Large intestine (tissue), 12 donors: ENCODE measurements at places on chromosomes 2 and 18. TPM values are rescaled to one million over a fixed set of nuclear protein-coding genes. Genes with fewer than 3 reads are reported as not detected.

GRCh38 chr2:28389399-28390240 is 3.0 kb upstream of the FOSL2 start:
- DNase-seq, result no peak

GRCh38 chr18:62788111-62788510 is 72.8 kb downstream of the PHLPP1 start:
- DNase-seq, result no peak

DNA sequence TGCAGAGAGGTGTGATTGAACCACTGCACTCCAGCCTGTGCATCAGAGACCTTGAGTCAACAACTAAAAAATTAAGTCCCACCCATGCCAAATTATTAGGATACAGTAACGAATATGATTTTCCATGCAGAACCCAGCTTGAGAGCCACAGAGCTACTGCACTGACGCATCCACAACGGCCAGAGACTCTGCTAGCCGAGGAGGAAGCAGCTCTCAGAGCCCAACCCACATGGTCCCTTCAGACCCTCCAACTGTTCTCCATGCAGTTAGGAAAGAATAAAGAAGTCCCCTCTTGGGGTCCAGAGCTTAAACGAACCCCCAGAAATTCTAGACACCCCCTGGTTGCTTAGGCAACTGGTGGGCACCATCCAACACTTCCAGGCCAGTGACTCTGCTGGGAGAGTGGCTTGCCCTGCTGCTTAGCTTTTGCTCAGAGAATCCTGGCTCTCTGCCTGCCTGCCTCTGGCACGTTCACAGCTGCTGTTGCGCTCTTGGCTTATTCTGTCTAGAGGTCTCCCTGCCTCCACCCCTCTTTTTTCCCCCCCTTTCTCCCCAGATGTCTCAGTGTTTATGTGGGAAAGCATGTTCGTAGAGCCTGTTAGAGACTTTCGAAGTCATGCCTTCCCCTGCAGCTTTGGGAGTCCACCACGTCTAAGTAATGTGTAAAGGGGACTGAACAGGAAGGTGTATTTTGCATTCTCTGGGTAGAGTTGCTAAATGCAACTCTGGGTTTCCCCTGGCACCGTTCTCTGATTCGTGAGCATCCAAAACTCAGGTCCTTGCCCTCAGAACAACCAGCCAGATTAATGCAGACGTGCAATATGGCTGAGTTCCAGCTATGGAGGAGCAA is 26.0 kb upstream of the SP3 start:
- DNase-seq, result peak; percentile 50

DNA sequence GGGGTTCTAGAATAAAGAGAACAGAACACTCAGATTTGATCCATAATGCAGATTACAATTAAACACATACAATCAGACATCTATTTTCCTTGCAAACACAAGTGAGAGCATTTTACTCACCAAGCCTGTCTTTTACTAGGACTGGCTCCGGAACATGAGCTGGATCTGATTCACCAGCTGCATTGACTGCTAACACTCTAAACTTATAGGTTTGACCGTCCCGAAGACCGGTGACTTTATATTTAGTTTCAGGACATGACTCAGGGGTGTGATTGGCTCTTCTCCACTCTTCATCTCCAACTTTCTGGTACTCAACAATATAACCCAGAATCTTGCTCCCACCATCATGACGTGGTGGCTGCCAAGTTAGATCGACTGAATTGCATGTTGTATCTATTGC is 112.4 kb downstream of the PLEKHA3 start:
- DNase-seq, result no peak

- no peak for DNase-seq
Measured at GRCh38 chr2:164084066-164084465, 348.3 kb upstream of the FIGN start.

GRCh38 chr2:32772638-32773447 is 145.0 kb downstream of the TTC27 start:
- DNase-seq, result peak; percentile 16

GRCh38 chr2:44171018-44171417 is 2.3 kb downstream of the PPM1B start:
- no peak for DNase-seq

DNA sequence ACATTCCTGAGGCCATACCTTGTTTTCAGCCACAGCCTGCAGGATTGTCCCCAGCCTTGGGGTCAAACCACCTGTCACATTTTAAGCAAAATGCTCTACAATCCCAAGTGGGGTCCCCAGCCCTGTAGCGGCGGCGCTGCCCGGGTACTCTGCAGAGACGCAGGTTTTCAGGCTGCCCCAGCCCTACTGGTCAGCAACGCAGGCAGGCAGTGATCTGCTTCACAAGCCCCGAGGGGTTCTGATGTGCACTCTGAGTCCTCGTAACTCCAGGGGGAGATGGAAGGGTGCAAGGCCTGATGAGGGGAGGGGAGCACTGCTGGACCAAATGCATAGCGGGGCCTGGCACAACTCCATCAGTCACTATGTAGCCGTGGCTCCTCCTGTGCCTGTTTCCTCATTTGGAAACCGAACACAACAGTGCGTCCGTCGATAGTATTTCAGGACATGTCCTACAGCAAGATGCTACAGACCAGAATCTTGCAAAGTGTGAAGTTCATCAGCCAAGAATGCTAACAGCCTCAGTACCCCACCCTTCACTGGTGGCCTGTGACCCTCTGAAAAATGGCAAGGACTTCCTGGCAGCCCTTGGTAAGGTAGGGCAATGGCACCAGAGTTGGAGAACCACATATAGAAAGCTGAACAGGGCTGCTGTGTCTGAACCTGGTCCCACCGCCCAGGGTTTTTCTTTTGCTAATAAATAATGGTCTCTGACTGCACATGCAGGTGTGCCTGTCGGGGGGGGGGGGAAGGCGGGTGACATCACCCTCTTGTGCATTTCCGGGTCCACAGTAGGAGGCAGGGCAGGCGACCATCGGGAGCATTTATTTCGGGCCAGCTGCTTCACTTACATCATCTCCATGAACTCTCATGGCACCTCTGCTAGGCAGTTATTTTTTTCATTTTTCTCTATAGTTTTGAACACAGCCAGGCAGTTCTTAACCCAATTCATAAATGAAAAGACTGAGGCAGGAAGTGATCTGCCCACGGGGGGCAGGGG is 50.6 kb upstream of the TFCP2L1 start:
- peak; percentile 31 for DNase-seq

DNA sequence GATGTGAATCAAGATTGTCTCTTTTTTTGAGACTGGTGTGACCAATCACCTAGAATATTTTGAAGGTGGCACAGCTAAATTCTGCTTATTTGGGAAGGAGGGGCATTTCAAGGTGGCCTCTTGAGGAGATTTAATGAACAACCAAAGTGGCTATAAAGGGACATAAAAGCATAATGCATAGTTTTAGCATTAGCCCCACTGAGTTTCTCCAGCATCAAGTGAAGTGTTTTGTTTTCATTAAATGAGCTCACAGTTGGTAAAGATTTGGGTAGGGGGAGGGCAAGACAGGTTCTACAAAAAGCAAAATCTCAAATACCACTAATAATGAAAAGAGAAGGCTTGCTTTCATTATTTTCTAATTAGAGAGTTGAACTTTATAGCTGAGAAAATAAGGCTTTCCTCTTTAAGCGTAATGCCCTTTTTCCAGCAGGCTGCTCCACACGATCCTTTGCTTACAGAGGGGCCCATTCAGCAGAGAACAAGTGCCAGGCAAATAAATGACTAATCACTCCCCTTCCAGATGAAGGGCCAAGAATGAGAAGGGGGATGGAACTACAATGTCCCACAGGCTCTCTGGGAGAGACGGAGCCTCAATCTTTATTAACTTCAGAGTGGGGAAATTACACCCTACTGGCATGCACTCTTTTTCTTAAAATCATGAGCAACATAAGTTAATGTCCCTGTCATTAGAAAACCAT is 35.9 kb downstream of the LHCGR start:
- DNase-seq, result no peak

DNA sequence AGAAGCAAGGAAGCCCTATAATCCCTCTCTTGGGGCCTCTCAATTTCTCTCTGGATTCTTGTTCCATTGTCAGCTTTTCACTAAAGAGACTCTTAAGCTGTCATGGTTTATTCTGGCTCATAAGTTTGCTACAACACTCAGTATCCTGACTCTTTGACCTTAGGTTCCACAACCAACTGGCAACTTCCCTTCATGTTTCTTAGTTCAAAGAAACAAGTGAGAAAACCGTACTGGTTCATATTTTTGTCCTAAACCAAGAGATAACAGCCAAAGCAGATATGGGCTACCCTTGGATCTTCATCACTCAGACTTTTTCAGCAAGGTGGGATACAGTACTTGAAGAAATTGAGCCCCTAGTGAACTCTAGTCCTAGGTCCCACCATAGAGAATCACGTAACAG is 109.9 kb upstream of the CRIM1 start:
- no peak for DNase-seq

- DNase-seq, result no peak
Measured at GRCh38 chr18:37948471-37948870, 382.9 kb upstream of the CELF4 start.

DNA sequence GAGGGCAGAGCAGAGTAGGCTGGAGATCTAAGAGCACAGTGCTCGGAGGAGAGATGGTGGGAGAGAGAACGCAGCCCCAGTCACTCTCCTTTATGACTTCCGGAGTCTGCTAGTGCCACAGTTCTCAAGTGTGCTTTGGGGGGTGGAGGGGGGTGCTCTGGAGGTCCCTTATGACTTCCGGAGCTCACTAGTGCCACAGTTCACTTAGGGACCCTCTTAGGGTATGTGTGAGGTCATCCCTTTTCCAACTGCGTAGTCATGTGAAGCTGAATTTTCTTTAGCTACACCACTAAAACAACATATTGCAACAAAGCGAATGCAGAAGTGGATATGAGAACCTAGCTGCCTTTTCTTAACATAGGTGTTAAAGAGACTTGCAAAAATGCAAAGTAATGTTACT is 153.7 kb upstream of the KCTD1 start:
- no peak for DNase-seq

- no peak for DNase-seq
Measured at GRCh38 chr18:62769216-62769615, 53.9 kb downstream of the PHLPP1 start.

DNA sequence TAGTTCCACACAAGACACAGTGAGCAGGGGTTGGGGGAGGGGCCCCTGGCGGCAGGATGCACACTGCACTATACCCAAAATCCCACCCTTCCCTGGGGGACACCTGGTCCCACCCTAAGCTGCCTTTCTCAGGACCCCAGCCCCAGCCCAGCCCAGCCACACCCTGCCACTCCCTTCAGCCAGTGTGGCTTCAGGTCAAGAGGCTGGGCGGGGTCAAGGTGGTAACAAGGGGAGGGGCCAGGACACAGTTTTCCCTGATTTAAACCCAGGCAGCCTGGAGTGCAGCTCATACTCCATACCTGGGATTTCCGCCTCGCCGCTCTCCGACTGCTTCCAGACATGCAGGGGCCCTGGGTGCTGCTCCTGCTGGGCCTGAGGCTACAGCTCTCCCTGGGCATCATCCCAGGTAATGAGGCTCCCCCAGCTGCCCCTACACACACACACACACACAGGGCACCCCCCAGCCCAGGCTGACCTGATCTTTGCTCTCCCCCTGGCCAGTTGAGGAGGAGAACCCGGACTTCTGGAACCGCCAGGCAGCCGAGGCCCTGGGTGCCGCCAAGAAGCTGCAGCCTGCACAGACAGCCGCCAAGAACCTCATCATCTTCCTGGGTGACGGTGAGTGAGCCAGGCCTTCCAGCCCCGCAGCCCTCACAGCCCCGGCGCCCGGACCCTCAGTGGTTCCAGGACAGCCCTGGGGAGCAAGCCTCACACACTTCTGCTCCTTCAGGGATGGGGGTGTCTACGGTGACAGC is at the start of gene ALPG:
ALPG (plus strand) TSS at position 289 of the 755 bp plus-strand sequence; CDS start at position 340, 51 bp downstream.
- no peak for DNase-seq

The ALPG gene
- not detected for polyA plus RNA-seq

The NETO1 gene
- 0.03 TPM for polyA plus RNA-seq

The ANKRD62 gene
- 0.01 TPM for polyA plus RNA-seq

The MGAT4A gene
- 37.5 TPM for polyA plus RNA-seq

The ST6GAL2 gene
- 5.2 TPM for polyA plus RNA-seq

The FSHR gene
- polyA plus RNA-seq, result not detected
